ENCODE measurements at places on chromosomes 7 and 10.

DNA sequence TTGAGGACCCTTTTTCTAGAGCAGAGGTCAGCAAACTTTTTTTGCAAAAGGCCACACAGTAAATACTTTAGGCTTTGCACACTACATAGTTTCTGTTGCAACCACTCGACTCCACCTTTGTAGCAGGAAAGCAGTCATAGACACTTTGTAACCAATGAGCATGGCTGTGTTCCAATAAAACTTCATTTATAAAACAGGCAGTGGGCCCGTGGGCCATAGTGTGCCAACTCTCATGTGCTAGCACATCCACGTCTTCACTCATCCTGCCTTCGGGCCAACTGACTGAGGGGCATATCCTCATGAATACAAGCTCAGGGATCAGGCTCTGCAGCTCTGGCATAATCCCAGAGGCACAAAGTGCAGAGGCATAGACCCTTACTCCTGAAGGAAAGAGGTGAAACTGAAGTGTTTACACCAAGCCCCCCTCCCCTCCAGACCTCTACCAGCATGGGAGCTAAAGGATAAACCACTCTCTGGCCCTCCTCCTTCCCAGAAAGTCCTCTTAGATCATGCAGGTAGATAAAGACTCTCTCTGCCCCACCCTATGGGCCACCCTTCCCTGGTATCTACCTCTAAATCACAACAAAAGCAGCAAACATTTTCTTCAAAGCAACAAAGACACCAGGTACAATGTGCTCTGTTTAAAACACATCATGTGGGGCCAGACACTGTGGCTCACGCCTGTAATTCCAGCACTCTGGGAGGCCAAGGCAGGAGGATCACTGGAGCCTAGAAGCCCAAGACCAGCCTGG is 71.0 kb downstream of the DLG5 start:
- no peak for DNase-seq

GRCh38 chr10:4130685-4131084 is 345.7 kb upstream of the KLF6 start:
- no peak for DNase-seq

DNA sequence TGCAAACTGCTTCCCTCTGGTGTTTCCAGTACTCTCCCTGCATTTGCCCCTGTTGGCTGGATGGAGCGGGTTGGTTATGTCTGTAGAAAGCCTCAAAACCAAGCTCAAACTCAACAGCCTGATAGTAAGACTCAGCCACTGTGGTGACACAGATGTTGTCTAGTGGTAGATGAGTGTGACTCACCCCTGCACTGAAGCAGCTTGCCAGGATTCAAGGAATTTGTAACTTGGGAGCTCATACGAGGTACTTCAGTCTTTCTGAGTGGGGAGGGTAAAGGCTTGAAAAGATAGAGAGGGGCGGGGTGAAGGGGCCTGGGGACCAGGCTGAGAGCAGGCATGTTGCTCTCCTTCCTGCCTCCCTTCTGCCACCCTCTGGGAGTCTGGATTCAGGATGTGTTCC is 22.9 kb upstream of the AQP1 start:
- DNase-seq, result no peak

DNA sequence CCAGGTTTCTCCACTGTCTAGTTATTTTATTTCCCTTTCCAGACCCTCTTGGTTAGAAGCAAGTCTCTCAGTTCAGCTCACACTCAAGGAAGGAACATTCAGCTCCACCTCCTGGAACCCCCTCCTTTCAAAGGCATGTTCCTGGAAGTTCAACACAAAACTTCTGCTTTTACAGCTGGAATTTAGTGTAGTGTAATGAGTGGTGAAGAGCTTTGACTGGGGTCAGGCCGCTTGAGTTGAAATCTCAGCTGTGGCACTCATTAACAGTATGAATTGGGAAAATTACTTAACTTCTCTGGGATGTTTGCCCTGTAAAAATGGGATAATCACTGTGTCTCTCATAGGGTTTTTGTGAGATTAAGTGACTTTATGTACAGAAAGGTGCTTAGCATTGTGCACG is 91.7 kb downstream of the TMEM178B start:
- DNase-seq, result no peak

DNA sequence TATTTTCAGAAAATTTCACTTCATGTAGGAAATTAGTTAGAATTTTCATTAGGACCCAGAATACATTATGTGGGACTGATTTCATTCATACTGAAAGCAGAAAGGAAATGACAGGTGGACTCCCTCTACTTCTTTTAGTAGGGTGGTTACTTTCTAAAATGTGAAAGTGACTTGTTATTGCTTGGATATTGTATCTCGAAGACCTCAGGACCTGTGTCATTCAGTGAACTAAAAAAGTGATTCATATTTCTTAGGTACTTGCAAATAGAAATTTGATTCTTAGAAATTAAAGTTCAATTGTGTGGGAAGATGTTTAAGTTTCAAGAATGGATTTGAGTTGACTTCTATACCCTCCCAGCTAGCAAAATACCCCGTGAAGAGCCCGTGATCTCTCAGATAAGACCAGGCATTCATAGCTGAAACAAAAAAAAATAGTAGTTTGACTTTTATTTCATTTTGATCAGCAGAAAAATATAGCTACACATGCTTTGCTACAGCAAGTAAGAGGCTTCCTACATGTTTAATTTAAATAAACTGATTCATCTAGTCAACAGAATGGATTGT is 1037.1 kb downstream of the GATA3 start:
- no peak for DNase-seq

GRCh38 chr7:64877714-64878610 is 25.1 kb upstream of the ZNF273 start:
- no peak for DNase-seq

GRCh38 chr7:35908331-35909216 is 107.7 kb downstream of the SEPTIN7 start:
- DNase-seq, result no peak

GRCh38 chr10:129421399-129422010 is 45.5 kb upstream of the MGMT start:
- no peak for DNase-seq

DNA sequence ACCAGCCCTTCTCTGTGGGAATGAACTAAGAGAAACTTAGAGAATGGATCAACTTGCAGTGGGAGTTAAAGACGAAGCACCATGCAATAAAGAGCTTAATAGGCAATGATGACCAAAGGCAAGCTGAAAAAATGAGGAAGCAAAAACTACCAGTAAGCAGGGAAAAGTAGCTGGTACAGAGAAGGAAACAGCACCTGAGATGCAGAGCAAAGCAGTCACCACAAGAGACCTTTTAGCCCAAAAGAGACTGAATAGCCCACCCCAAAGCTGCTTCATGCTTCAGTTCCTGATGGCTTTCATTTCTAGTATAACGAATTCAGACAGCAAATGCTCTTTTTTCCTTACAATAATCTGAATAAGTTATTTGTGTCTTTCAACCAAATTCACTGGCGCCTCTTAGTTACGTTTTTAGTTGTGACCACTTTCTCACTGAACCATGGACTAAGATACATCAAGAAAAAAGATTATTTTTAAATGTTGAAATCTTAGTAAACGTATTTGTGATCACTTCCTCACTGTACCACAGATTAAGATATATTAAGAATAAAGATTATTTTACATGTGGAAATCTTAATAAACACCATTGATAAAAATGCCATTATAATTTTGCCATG is 76.0 kb downstream of the USP6NL start:
- DNase-seq, result no peak

GRCh38 chr10:129832573-129833467 is 131.3 kb downstream of the EBF3 start:
- no peak for DNase-seq

DNA sequence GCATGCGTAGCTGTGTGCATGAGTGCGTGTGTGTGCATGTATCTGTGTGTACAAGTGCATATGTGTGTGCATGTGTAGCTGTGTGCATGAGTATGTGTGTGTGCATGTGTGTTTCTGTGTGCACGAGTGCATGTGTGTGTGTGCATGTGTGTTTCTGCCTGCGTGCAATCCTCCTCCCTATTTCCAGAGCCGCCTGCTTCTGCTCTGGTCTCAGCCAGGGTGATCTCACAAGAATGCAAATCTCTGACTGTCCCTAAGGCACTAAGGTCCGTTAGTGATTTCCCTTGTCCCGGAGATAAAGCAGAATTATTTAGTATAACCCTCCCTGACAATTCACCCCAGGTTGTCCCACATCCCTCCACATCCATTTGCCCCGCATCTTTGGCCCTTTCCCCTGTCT is 530.3 kb downstream of the TCERG1L start:
- DNase-seq, result no peak

GRCh38 chr7:156639426-156640256 is 933 bp upstream of the RNF32 start:
- DNase-seq, result no peak

GRCh38 chr7:109844362-109844761 is 1246.6 kb upstream of the LRRN3 start:
- DNase-seq, result no peak

DNA sequence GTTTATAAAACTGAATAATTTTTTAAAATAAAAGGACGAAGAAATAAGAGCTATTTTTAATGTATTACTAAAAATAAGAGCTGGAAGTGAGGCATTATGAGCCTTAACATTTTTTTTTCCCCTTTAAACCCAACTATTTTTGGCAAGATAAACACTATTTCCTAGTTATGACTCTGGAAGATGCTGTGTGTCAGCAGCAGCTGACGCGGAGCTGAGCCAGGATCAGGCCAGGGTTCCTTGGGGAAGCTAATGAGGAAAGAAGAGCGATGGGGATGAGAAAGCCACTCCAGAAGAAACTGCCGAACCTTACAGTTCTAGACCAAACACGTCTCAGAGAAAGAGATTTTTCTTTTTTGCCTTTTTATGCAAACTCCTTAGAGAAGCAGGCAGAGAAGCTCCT is 85.9 kb downstream of the USP6NL start:
- no peak for DNase-seq

- DNase-seq, result no peak
Measured at GRCh38 chr7:157253850-157254249, 83.0 kb upstream of the DNAJB6 start.

GRCh38 chr10:77545585-77545984 is 92.0 kb downstream of the KCNMA1 start:
- DNase-seq, result no peak

GRCh38 chr7:2247141-2247995 is 5.3 kb downstream of the NUDT1 start:
- DNase-seq, result peak; percentile 41

DNA sequence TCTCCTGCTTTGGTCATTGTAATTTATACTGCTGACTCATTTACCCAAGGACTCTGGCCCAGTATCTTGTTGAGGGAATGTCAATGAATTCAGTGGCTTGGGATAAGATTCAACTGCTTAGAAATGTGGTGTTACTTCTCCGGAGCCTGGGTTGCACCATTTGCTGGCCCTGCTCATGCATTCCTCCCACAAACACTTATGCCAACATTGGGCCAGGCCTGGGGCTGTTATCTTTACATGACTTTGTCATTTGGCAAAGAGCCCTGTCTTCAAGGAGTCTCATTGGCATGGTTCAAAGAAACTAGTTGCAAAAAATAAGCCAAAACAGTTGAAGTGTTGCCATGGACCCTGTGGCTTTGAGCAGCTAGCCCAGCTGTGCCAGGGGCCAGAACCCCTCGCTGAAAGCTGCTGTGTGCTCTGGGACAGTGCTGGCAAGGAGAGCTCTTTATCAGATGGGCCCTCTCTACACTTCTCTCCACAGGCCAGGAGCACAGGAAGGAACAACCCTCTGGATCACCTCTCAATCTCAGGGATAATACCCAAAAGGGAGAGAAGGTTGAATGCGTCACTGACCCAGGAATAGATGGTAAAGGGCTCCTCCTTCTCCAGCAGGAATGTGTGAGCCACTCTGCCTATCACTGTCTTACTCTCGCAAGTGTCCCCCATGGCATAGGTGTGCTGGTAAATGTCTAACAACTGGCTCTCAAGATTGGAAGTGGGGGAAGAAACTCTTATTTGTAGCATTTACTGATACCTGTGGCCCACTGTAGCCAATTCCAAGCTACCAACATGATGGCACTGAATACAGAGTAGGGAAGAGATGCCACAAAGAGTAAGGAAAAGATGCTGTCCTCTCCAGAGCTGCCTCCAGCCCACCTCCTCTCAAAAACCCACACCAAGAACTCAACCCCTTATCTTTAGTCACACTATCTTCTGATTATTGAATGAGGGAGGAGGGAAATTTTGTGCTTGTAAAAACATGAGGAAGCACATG is 23.5 kb upstream of the PDE1C start:
- DNase-seq, result no peak

DNA sequence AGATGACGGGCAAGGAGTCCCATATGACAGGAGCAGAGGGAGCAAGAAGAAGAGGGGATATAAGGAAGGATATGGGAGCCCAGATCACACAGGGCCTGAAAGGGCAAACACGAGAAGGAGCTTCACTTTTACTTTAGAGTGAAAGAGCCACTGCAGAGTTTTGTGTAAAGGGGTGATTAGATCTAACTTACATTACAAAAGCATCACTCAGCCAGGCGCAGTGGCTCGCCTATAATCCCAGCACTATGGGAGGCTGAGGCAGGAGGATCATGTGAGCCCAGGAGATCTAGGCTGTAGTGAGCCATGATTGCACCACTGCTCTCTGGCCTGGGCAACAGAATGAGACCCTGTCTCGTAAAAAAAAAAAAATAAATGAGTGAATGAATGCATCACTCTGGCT is 91.1 kb downstream of the MPP7 start:
- no peak for DNase-seq

- no peak for DNase-seq
Measured at GRCh38 chr10:50422259-50422658, 170.9 kb upstream of the ASAH2 start.

DNA sequence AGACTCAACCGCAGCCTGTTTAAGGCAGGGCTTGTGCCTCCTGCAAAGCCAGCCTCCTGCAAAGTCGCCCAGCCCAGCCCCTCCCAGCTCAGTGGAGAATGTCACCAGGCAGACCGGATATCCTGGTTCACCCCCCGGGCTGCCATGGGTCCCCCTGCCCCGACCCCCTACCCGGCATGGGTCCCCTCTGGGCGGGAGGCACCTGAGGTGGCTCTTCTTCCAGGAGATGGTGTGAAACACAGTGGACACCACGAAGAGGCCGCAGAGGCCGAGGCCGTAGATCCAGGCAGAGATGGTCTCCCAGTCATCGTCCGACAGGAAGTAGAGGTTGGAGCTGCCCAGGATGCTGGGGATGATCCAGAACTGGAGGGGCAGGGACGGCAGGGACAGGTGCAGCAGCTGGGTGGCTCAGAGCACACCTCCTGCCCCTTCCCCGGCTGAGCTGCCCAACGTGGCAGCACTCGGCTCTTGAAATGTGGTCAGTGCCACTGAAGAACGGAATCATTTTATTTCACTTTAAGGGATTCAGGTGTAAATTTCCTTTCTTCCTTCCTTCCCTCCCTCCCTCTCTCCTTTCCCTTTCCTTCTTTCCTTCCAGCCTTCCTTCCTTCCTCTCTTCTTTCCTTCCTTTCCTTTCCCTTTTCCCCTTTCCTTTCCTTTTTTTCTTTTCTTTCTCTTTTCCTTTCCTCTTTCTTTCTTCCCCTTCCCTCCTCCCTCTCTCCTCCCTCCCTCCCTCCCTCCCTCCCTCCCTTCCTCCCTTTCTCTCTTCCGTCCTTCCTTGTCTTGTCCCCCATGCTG is 36.7 kb upstream of the RADIL start:
- no peak for DNase-seq

GRCh38 chr7:131501930-131502685 is 54.3 kb downstream of the PODXL start:
- no peak for DNase-seq

GRCh38 chr10:5587151-5588079 is 62.7 kb downstream of the CALML3 start:
- DNase-seq, result no peak

GRCh38 chr7:17046666-17047065 is 164.9 kb upstream of the AGR3 start:
- no peak for DNase-seq

GRCh38 chr7:75885036-75885435 is 6.2 kb downstream of the RHBDD2 start:
- no peak for DNase-seq
